ENCODE measurements at places on chromosomes 5 and 9. TPM values are rescaled to one million over a fixed set of nuclear protein-coding genes. Genes with fewer than 3 reads are reported as not detected.

DNA sequence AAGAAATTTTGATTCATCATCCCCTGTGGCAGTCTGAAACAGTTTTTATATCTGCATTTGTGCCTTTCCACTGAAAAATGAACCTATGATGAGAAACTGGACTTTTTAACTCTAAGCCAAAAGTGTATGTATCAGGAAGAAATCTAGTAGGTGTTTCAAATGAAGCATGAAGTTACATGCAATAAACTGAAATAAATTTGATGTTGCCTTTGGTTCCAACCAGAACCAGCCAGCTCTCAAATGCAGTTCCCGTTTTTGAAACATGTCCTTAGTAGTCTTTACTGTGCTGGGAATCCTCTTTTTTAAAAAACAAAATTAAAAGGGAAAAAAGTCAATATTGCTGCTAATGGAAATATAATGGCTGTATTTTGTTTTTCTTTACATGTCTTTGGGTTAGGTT is 43.9 kb downstream of the HACD4 start:
- DNase-seq = no peak

GRCh38 chr9:120382453-120382852 is 197.5 kb downstream of the CDK5RAP2 start:
- no peak for DNase-seq

GRCh38 chr5:16992444-16992843 is 56.4 kb upstream of the MYO10 start:
- no peak for DNase-seq

MTREX gene
- total RNA-seq = 97.2 TPM

- no peak for DNase-seq
Measured at GRCh38 chr5:33641744-33642505, 201.2 kb downstream of the TARS1 start.

ZBTB6 gene
- total RNA-seq = 9.4 TPM

DNA sequence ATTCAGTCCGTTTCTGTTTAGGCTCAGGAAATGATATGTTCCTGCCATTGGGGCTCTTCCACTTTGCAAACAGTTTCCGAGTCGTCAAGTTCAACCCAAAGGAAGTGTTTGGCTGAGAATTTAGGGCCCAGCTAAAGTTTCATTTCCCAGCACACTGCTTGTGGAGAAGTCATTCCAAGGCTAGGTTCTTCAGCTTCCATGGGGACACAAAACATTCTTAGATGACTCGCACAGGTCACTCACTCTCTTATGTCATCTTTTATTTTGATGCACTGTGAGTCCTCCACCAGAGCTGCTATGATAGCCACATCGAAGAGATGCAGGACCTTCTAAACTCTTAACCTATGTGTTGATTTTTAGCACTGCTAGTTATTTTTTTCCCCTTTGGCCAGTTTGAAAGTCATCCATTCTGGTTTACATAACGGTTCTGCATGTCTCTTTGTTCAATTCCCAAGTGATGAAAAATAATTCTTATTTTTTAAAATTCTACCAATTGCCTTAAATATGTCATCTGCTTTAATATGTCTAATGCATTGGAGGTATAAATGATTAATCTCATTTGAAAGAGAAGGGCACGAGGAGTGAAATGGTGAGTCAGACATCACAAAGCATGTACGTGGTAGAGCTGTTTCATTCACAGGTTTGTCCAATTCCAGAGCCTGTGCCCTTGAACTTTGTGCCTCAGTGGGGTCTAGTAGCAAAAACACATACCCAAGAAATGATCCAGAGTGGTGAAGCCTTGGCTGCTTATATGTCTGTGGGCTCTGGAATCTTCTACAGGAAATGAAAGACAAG is 84.3 kb downstream of the ZNF462 start:
- no peak for DNase-seq

- no peak for DNase-seq
Measured at GRCh38 chr9:127927988-127928675, 2.4 kb downstream of the PIP5KL1 start.

DNA sequence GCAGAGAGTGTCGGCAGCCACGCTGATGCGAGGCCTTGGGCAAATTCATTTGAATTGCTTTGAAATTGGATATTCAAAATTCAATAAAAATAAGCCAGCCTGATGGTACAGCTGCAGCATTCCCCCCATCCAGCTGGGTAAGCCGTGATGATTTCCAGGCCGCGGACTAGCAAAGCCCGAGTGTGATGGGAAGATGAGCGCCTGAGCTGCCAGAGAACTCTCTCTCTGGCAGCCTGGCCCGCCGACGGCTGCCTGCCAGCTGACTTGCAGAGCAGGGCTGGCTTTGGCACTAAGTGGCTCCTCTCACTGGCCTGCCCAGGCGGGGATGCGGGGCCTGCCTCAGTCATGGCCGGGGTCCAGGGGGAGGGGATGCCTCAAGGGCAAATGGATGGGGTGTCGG is 268.3 kb upstream of the WWC1 start:
- no peak for DNase-seq

TSSK1B gene
- 0.16 TPM for total RNA-seq

DNA sequence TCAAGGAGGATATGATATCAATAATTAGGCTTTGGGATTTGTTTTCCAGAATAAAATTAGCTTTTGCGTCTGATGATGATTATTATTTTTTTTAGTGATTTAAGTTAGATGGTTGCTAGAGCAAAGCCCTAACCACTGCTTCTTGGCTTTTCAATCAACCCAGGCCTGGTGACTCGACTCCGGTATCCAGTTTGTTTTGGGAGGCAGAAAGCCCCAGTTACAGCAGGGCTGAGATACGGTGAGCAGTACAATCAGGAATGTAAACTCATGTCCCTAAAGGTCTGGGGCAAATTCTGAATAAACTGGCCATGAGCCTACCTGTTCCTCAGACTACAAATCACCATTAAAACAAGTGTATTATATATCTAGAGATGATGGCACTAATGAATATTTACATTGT is 24.4 kb upstream of the CYFIP2 start:
- no peak for DNase-seq

DNA sequence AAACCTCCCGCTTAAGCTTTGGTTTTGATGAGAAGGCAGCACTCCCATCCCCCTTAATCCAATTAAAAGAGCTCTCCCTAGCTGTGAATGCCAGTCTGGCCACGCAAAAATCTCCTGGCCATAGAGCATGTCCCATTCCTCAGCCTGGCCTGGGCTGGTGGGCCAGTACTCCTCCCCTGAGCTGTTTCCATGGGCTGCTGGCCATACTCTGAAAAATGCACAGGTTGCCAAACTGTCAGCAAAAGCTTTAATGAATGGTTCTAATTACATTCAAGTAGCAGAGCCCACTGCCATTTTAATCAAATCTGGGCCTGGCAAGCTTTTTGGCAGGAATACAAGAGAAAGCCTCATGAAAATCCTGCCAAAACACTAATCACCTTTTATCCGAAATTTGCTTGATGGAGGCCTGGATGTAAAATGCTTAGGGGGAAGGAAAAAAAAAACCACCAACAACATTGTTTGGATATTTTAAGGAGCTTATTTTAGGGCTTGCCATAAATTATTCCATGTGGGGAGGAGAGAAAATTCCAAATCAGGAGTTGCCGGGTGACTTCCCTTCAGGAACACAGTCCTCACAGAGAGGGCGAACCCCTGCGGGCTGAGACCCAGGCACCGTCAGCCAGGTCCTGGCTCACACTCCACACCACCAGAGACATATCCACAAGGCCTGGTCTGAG is 243.3 kb downstream of the SEC61B start:
- DNase-seq = no peak

RNF145 gene
- 92.1 TPM for total RNA-seq

DNA sequence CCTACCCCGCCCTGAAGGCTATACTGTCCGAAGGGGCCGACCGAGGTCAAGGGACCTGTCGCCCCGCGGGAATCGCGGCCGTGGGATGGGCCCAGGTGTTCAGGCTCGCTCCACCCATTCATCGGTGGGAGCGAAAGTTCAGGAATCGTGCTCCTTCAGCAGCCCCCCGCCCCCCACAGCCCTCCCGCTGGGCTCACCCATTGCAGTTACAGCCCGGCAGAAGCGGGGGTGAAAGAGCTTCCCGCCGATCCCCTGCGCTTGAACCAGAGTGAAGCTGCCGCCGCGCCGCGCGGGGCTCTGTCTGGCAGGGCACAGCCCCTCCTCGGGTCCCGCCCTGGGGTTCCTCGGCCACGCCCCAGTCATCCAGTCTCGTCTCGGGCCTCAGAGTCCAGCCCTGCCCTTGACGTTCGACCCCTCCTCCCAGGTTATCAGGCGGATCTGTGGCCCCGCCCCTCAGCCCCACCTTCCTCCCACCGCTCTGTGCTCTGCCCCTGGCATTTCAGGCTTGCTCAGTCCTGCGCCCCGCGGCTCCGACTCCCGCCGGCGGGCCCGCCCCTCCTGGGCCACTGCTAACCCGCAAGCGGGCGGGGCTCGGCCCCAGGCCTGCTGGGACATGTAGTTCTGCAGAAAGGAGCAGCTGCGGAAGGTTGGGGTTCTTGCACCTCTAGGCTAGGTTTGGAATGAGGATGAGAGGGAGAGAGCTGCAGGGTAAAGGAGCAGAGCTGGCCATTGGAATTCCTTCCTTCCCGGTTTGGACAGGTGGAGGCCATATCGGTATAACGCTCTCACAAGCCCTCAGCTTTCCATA is at the start of gene MYORG:
Gene MYORG, minus strand, starts transcription at position 303 of the 808 bp plus-strand sequence. CDS start 3,955 bp downstream, outside the sequence.
- DNase-seq = peak; percentile 83

DNA sequence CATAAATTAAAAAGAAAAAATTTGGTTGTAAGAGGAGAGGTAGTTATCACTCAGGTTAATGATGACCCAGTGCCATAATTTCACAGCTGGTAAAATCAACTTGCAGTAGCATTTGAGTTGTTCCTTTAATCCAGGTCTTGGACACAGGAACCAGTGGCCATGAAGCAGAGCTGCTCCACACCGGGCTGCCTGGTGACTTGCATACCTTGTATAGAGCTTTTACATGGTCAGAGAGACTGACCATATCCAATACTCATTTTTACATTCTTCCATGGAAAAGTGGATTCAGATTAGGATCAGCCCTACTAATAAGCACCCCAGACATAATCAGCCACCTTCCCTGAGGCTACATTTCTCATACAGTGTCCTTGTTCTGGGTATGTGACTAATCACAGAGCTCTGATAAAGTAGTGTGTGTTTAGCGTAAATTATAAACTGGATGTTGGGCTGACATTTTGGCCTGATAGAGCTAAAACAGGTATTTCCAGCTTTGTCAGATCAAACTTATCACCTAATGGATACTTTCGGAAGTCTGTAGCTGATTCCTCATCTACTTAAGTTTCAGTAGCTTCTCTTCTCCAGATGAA is 77.0 kb upstream of the ZSWIM6 start:
- DNase-seq = no peak

GRCh38 chr5:55533521-55534435 is 986 bp downstream of the PLPP1 start:
- peak; percentile 50 for DNase-seq

DNA sequence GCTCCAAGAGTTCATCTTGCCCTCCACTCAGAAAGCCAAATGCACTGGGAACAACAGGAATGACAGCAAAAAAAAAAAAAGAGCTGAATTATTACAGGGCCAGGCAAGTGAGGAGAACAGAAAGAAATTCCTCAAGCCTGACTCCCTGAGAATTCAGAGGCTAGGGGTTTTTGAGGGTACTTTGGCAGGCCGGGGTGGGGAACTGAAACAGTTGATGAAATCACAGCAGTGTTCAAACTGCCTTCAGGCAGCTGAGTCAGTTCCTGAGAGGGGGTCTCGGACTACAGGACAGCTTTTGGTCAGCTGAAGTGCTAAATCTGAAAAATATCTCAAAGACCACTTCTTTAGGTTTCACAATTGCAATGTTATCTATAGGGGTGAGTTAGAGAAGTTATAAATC is 419.4 kb downstream of the SEMA5A start:
- no peak for DNase-seq

GRCh38 chr9:93128011-93128714 is 5.9 kb downstream of the NINJ1 start:
- no peak for DNase-seq

DNA sequence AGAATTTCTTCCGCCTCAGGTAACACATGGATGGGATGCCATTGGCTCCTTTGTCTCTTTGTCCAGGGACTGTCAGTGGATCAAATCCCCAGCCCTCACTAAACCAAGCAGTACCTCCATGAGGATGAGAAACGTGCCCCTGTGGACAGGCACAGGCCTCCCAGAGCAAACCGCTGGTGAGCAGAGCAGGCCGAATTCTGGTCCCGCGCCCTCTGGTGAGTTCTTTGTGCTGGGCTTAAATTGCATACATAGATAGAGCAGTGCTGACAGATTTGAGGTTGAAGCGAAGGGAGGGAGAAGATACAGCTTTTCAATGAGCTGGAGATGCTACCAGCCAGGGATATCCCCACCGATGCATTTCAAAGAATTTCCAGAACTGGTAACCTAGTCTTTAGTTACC is 143.8 kb downstream of the HSD17B3 start:
- no peak for DNase-seq

BNC2 gene
- 4.5 TPM for total RNA-seq

GRCh38 chr5:145280806-145281205 is 554.3 kb downstream of the PRELID2 start:
- no peak for DNase-seq

OGN gene
- not detected for total RNA-seq

GRCh38 chr9:114524247-114524681 is 19.0 kb upstream of the WHRN start:
- no peak for DNase-seq

RLN1 gene
- total RNA-seq = 0.84 TPM

GRCh38 chr9:110103257-110103656 is 104.7 kb downstream of the C9orf152 start:
- DNase-seq = no peak

CHD1 gene
- 72.0 TPM for total RNA-seq

- no peak for DNase-seq
Measured at GRCh38 chr5:158888206-158888605, 211.5 kb downstream of the EBF1 start.

DNA sequence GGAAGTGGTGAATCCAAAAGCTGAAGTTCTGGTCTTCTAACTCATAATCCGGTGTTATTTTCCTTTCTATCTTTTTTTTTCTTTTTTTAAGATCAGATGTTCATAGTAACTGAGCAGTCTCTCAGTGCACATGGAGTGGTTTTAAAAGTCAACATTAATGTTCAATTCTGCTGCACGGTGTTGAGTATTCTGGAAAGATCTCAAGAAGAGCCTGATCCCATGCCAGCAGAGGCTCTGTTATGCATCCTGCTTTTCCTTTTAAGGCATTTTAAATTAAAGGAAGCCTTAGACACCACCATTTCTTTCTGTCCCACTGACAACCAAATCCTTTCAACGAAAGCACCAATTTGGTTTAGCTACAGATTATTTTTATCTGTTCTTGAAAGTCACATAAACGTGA is 33.4 kb downstream of the SEMA5A start:
- DNase-seq = no peak

DNA sequence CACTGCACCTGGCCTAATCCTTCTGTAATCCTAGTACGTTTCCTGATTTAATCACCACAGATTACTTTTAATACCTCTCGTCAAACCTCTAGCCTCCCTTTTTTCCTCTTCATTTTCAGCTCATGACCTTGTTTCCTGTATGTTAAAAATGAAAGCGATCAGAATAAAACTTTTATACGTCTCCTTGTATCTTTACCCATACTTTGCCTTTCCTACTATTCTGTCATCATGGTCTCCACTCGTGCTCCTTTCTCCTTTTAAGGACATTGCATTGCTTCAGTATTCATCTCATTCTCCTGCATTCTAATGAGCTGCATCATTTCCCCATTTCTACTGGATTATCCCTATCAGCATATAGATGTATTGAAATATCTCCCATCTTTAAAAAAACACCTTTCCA is 8.5 kb downstream of the CDC42SE2 start:
- DNase-seq = no peak

Measured in neural crest cell (in vitro differentiated cells).